ENCODE measurements at places on chromosomes 2 and 18. TPM values are rescaled to one million over a fixed set of nuclear protein-coding genes. Genes with fewer than 3 reads are reported as not detected.

The LRRC30 gene
- not detected for total RNA-seq

The SLC19A3 gene
- not detected for total RNA-seq

The TRABD2A gene
- 71.9 TPM for total RNA-seq

The REG3G gene
- not detected for total RNA-seq

The SLC25A12 gene
- total RNA-seq: 28.9 TPM

The CIDEA gene
- not detected for total RNA-seq

The AOX1 gene
- total RNA-seq: not detected

The PTPRM gene
- total RNA-seq: 1.0 TPM

The GAREM1 gene
- total RNA-seq: not detected

The PLGLB2 gene
- total RNA-seq: 0.39 TPM

The PTH2R gene
- 0.13 TPM for total RNA-seq

The TTL gene
- 36.0 TPM for total RNA-seq

The LIMS2 gene
- 35.3 TPM for total RNA-seq

The RGPD4 gene
- total RNA-seq: not detected

The WNT10A gene
- total RNA-seq: not detected

The ABCG8 gene
- total RNA-seq: not detected

The ANTXR1 gene
- 0.05 TPM for total RNA-seq

The FAM98A gene
- 33.4 TPM for total RNA-seq

The POMC gene
- 2.1 TPM for total RNA-seq

The PJVK gene
- total RNA-seq: 0.99 TPM

All from activated CD8-positive, alpha-beta T cell treated with anti-CD3 and anti-CD28 coated beads, Interleukin-2, amount 10 ng/mL, durations not matched to agents 7 days and 5 days (primary cell).